ENCODE measurements at places on chromosomes 1 and 21.
A peak's percentile ranks its signal among the peaks of the same experiment; 100 is the strongest.

DNA sequence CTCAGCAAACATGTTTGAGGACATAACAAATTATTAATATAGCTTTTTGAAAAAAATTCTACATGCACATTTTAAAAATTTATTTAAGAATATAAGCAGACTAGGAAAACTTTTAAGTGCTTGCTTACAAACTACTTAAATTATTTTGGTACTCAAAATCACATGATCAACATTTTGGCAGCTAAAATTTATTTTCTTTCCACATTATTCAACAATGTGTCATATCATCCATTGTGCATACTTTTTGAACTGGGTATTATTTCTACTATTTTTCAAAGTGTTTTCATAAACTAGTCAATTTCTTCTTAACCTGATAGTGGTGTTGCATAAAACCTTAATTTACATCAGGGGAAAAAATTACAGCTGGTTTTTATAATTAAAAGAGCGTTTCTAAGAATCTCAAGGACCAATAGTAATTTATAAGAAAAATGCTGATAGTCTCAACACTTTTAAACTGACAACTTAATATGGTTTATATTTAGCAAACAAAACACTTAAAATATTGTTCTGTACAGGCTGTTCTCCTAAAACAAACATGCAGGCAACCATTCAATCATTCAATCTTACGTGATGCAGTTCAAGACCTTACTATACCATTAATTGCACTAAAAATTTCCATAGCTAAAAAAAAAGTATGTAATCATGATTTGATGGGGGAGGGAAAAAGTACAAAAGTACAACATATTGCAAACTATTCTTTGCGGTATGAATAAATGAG lies 105.0 kb downstream of the GPATCH2 start:
- DNase-seq: no peak

DNA sequence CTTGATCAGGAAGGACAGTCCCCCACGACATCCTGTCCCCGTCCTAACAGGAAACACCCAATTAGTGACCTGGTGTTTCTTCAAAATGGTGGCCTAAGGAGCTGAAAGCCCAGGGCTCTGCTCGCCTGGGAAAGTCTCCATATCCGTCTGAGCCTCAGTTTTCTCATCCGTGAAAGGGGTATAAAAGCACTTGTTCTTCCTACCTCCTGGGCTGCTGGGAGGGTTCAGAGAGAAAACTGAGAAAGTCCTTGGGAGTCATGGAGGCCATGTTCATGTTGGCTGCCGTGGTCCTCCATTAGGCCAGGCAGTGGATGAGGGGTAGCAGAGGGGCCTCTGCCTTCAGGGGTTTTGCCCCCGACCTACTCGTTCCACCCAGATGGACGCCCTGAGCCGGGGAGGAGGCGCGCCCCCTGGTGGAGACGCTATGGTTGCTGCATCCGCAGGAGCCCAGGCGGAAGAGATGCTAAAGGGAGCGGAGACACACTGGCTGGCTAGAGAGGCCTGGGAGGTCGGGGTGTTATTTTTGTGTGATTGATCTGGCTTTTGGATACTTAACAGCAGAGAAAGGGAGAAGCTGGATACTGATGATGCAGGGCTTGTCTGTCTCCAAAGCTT lies 113.5 kb downstream of the PRDM2 start:
- DNase-seq: no peak

DNA sequence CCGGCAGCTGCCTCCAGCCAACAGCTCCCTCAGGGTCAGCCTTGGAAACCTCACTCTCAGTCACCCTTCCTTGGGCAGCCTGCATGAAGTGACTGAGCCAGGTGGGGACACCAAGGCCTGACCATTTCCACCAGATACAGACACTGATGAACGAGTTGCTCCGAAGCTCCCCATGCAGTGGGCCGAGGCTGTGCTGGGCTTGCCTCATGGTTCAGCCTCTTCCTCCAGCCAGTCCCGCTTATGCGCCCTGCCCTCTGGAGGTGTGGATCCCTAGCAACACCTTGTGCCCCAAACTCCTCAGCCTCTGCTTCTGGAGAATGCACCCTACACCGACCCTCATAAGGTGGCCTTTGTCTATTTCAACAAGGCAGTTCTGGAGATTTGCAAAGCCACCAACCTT lies 236.0 kb downstream of the RRAGC start:
- no peak for DNase-seq

GRCh38 chr1:150061632-150062101 lies 5.9 kb upstream of the VPS45 start:
- DNase-seq: peak; percentile 28

All from HCT116 (cell line).